ENCODE measurements at places on chromosomes 4 and X. TPM values are rescaled to one million over a fixed set of nuclear protein-coding genes. Genes with fewer than 3 reads are reported as not detected.
A peak's percentile ranks its signal among the peaks of the same experiment; 100 is the strongest.

- H3K4me3 ChIP-seq = no peak overlapping the region
- H3K4me1 ChIP-seq = peaks cover 47% of the 10 kb centered on the region
- H3K27ac ChIP-seq = no peak overlapping the region
Observed at GRCh38 chrX:154317391-154317995, 21.9 kb downstream of the TKTL1 start.

- no peaks in the 10 kb centered on the region for H3K27me3 ChIP-seq
- no peak for DNase-seq
- H3K36me3 ChIP-seq = no peaks in the 10 kb centered on the region
- H3K27ac ChIP-seq = no peak overlapping the region
- H3K4me1 ChIP-seq = no peaks in the 10 kb centered on the region
- no peak overlapping the region for H3K4me3 ChIP-seq
Observed at GRCh38 chrX:155417769-155418168, 35.9 kb downstream of the F8A2 start.

DNA sequence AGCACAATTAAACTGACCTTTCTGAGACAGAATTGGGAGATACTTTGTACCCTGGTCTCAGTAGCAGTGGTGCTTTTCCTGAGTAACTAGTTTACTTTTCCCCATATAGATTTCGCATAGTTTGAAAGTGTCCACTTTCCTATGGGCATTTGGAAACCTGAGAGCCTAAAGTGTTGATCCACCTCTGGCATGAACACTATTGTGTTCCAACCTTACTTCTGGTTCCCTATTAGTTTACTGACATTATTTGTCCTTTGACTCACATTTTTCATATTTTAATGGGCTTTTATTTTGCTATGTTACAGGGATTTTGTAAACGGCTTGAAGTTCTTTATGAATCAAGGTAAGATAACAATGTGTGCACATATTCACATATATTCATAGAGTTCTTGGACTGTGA, 103.7 kb downstream of the CBLL2 start:
- no peaks in the 10 kb centered on the region for H3K4me1 ChIP-seq
- no peak overlapping the region for H3K4me3 ChIP-seq
- no peak for DNase-seq
- H3K27me3 ChIP-seq = no peaks in the 10 kb centered on the region

- DNase-seq = no peak
- H3K4me1 ChIP-seq = peaks cover 12% of the 10 kb centered on the region
- H3K27ac ChIP-seq = no peak overlapping the region
- no peaks in the 10 kb centered on the region for H3K27me3 ChIP-seq
- no peak overlapping the region for H3K4me3 ChIP-seq
Observed at GRCh38 chr4:74624351-74625151, 169.8 kb downstream of the BTC start.

- H3K27ac ChIP-seq = no peak overlapping the region
- H3K4me1 ChIP-seq = no peaks in the 10 kb centered on the region
- H3K27me3 ChIP-seq = peaks cover 17% of the 10 kb centered on the region
- no peaks in the 10 kb centered on the region for H3K36me3 ChIP-seq
Observed at GRCh38 chr4:109040441-109040840, 262.0 kb downstream of the COL25A1 start.

DNA sequence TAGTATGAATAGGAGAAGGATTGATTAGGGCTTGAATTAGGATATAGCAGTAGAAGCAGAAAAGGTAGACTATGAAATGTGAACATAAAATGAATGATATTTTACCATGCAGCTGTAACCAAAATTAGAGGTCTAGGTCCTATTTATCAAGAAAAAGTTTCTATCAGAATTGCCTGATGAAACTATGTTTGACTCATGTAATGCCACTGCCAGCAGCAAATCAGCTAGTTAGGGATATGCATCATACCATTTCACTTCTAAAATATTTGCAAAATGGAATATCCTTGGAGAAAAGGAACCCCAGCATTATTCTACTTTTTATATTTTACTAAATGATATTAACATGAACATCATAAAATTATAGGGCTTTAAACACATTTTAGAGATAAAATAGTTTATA, 188.4 kb downstream of the WDFY3 start:
- no peak overlapping the region for H3K27ac ChIP-seq
- no peak for DNase-seq
- no peak overlapping the region for H3K4me3 ChIP-seq
- H3K27me3 ChIP-seq = no peaks in the 10 kb centered on the region

DNA sequence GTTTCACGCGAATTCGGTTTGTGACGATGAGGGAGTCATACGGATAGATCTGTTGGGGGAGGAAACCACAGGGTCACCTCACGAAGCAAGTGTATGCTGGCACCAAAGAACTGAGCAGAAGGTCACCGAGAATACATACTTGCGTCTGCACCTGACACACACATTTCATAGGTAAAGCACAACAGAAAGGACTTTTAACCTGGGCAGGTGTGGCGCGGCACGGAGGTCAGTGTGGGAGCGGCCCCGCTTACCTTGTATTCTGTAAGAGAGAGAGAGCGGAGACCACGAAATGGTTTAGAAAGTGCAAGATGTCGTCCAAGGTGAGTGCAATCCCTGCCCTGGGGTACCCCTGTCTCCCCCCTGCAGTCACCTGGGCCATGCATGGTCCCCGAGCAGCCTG, 43.6 kb upstream of the AFAP1 start:
- H3K27ac ChIP-seq = no peak overlapping the region
- H3K27me3 ChIP-seq = peaks cover 3% of the 10 kb centered on the region
- H3K36me3 ChIP-seq = no peaks in the 10 kb centered on the region
- no peak for DNase-seq
- H3K4me3 ChIP-seq = no peak overlapping the region
- H3K4me1 ChIP-seq = peaks cover 5% of the 10 kb centered on the region

DNA sequence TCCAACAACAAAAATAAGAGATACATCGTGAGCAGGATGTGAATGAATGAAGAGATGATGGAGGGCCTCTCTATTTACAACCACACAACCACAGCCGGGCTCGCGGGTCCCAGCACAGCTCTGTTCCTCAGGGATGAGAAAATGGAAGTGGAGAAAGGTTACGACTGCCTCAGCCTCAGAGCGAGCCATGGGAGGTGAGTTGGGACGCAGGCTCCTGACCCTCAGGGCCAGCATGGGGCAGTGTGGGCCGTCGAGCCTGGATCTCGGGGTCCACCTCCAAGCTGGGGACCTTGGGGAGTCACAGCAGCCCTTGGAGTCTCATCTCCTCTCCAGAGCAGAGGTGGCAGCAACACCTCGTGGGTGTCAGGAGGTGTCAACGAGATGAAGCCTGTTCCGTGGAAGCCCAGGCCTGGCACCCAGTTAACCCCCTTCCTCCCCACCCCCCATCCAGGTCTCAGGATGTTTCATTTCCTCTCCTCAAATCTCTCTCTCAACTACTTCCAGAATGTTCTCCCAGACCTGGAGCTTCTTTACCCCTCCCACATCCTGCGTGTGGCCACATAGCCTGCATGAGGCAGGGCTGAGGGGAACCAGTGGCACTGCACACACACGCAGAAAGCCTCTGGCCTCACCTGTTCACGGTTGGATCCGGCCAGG, 25.9 kb downstream of the C4orf50 start:
- H3K4me1 ChIP-seq = peaks cover 18% of the 10 kb centered on the region
- DNase-seq = no peak
- no peak overlapping the region for H3K4me3 ChIP-seq
- no peaks in the 10 kb centered on the region for H3K36me3 ChIP-seq

GRCh38 chr4:183968931-183969330, 63.8 kb downstream of the STOX2 start:
- no peak overlapping the region for H3K4me3 ChIP-seq
- DNase-seq = no peak
- H3K36me3 ChIP-seq = no peaks in the 10 kb centered on the region
- H3K27ac ChIP-seq = no peak overlapping the region

GRCh38 chr4:10925996-10926395, 241.4 kb upstream of the CLNK start:
- H3K4me1 ChIP-seq = no peaks in the 10 kb centered on the region
- no peaks in the 10 kb centered on the region for H3K36me3 ChIP-seq
- H3K27me3 ChIP-seq = no peaks in the 10 kb centered on the region
- no peak for DNase-seq
- no peak overlapping the region for H3K27ac ChIP-seq

- no peak overlapping the region for H3K4me3 ChIP-seq
- H3K36me3 ChIP-seq = no peaks in the 10 kb centered on the region
- H3K27me3 ChIP-seq = no peaks in the 10 kb centered on the region
- no peak for DNase-seq
Observed at GRCh38 chr4:179478608-179479007, 2036.4 kb upstream of the AGA start.

- H3K4me1 ChIP-seq = peaks cover 22% of the 10 kb centered on the region
- no peaks in the 10 kb centered on the region for H3K36me3 ChIP-seq
- peak overlapping the region; percentile 81 for H3K4me3 ChIP-seq
- DNase-seq = peak; percentile 16
- H3K27me3 ChIP-seq = no peaks in the 10 kb centered on the region
Observed at GRCh38 chrX:76148041-76148665, 24.7 kb upstream of the PBDC1 start.

DNA sequence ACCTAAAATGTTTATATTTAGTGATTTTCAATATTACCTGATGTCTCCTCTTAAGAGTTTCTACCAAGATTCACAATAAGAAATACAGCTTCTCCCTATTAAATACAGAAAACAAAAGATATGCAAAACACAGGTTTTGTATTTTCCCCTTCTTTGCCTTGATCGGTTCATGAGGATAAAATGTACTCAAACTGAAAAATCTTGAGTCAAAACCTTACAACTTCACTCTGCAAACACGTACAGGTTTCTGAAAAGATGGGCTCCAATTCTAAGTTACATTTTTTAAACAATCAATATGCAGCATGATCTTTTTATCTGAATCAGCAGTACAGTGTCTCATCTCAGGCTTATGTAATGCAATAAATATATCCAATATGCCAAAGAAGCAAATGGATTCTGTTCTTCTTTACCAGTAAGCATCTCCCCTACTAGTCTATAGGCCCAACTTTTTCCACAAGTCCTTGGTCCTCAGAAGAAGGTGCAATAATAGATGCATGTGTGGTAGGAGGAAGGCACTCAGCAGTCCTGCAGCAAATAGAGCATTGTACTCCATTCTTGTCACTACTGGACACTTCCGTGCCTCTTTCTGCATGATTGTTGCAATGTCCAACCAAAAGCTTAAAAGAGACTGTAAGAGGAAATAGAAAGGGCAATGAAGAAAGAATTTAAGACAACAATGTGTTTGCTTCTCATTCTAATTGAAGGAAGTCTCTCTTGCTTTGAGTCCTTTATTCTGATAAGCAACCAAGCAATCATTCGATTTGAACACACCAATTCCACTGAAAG, 3.2 kb downstream of the MAPK10 start:
- H3K4me3 ChIP-seq = no peak overlapping the region
- H3K27me3 ChIP-seq = peaks cover 2% of the 10 kb centered on the region
- H3K27ac ChIP-seq = no peak overlapping the region
- no peak for DNase-seq
- H3K4me1 ChIP-seq = peaks cover 15% of the 10 kb centered on the region

DNA sequence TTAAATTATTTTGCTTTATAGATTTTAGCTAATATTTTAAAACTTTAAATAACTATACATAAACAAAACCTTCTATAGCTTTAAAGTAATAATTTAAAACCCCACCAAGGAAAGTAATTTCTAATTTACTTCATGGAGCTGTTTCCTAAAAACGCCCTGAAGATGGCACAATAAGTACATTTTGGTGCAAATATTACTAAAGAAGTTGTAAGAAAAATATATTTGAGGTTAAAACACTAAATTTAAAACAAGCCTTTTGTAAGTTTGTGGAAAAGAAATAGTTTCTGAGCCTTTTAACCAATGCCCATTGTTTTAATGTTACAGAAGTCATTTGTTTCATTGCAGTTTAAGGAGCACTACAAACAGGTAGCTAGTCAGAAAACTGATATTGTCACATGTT, 137.4 kb upstream of the AGA start:
- H3K4me3 ChIP-seq = no peak overlapping the region
- DNase-seq = no peak
- no peaks in the 10 kb centered on the region for H3K36me3 ChIP-seq
- H3K27ac ChIP-seq = no peak overlapping the region
- no peaks in the 10 kb centered on the region for H3K4me1 ChIP-seq

- H3K36me3 ChIP-seq = peaks cover 3% of the 10 kb centered on the region
- no peak for DNase-seq
- H3K27ac ChIP-seq = no peak overlapping the region
- no peak overlapping the region for H3K4me3 ChIP-seq
Observed at GRCh38 chr4:4766564-4766963, 92.9 kb upstream of the MSX1 start.

DNA sequence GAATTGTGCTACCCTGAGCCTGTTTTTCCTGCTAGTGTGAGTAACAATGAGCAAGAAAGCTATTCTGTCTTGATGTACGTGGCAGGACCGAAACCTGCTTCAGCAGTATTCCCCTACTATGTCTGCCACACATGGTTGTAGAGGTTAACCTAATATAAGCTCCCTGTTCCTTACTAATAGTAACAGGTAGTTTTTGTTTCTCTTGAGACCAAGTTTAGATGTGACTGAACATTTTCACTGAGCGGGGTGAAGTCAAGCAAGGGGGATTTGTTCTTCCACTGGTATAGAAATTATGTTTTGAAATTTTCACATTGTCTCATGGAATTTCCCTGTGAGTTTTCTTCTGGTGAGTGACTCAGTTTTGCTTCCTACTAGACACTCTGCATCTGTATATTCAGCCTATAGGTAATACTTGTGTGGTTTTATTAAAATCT, 37.3 kb downstream of the RRAGB start:
- H3K27ac ChIP-seq = no peak overlapping the region
- DNase-seq = no peak
- H3K36me3 ChIP-seq = peaks cover 20% of the 10 kb centered on the region
- H3K4me1 ChIP-seq = peaks cover 1% of the 10 kb centered on the region
- no peak overlapping the region for H3K4me3 ChIP-seq

DNA sequence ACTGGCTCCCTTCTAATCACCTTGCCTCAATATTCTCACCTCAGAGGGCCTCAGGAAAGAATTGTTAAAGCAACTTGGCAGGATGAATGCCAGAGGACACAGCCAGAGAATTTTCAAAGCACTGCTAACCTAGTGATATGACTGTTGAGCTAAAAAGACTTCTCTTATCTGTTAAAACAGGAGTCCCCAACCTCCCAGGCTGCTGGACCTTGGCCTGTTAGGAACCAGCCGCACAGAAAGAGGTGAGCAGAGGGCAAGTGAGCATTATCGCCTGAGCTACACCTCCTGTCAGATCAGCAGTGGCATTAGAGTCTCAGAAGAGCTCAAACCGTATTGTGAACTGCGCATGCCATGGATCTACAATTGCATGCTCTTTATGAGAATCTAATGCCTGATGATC, 1.7 kb upstream of the KCNE5 start:
- no peak overlapping the region for H3K4me3 ChIP-seq
- peaks cover 3% of the 10 kb centered on the region for H3K4me1 ChIP-seq
- peaks cover 5% of the 10 kb centered on the region for H3K36me3 ChIP-seq
- H3K27ac ChIP-seq = no peak overlapping the region
- no peak for DNase-seq

Gene PAGE5
- total RNA-seq = not detected

Gene FGF16
- total RNA-seq = not detected

Gene ERAS
- not detected for total RNA-seq

Gene FGFBP2
- total RNA-seq = 3.2 TPM

Gene IQCM
- not detected for total RNA-seq

Gene IBSP
- not detected for total RNA-seq
